ENCODE measurements at places on chromosomes 11 and 22.

GRCh38 chr11:64553554-64554201 is 37.3 kb upstream of the SLC22A12 start:
- H3K36me3 ChIP-seq: no peaks in the 10 kb centered on the region
- H3K4me3 ChIP-seq: no peak overlapping the region
- H3K27ac ChIP-seq: no peak overlapping the region
- DNase-seq: peak; percentile 56

GRCh38 chr11:59706518-59707285 is 6.9 kb downstream of the OR10V1 start:
- no peak overlapping the region for H3K4me3 ChIP-seq
- DNase-seq: no peak
- H3K4me1 ChIP-seq: no peaks in the 10 kb centered on the region

- H3K4me1 ChIP-seq: no peaks in the 10 kb centered on the region
- no peak for DNase-seq
- no peaks in the 10 kb centered on the region for H3K27me3 ChIP-seq
- no peaks in the 10 kb centered on the region for H3K36me3 ChIP-seq
- H3K4me3 ChIP-seq: no peak overlapping the region
- no peak overlapping the region for H3K27ac ChIP-seq
These were observed 4.1 kb upstream of the FAM83F start for GRCh38 chr22:39990686-39991085.

GRCh38 chr11:3983101-3983500 is 111.5 kb upstream of the RRM1 start:
- H3K27me3 ChIP-seq: no peaks in the 10 kb centered on the region
- no peak overlapping the region for H3K27ac ChIP-seq
- no peaks in the 10 kb centered on the region for H3K36me3 ChIP-seq
- H3K4me3 ChIP-seq: no peak overlapping the region
- H3K4me1 ChIP-seq: peaks cover 37% of the 10 kb centered on the region
- DNase-seq: no peak

DNA sequence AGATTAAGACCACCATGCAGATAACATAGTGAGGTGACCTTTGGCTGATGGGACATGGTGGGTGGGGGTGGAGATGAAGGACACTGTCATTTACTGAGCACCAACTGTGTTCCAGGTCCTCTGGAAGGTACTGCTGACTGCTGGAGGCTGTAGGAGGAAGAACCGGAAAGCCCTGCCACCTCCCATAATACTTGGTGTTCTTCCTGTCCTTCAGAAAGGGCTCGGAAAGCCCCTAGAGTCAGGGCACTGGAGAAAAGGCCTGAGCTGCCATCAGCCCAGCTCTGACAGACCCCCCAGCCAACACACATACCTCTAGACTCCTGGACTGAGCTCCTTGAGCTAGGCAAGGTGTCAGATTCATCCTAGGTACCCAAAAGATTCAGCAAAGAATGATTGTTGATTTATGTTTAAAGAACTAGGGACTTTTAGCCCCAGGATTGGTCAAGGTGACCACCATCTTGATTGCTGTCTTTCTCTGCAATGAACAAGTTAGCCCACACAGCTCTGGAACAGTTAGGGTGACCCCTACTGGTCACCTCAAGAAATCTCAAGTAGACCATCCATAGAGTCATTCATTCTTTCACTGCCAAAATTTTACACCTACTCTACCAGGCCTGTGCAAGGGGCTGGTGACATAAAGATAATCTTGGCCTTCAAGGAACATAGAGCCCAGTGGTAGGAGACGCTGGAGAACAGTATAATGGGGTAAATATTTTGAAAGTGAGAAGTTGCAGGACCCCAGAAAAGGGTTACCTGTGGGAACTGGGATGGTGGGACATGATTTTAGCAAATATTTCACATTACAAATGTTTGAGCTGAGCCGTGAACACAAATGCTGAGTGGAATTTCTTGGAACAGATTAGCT is 39.4 kb downstream of the IRAG1 start:
- no peak overlapping the region for H3K27ac ChIP-seq
- H3K36me3 ChIP-seq: no peaks in the 10 kb centered on the region
- no peak overlapping the region for H3K4me3 ChIP-seq

GRCh38 chr11:23212807-23213206 is 352.5 kb upstream of the CCDC179 start:
- H3K27me3 ChIP-seq: no peaks in the 10 kb centered on the region
- H3K4me1 ChIP-seq: no peaks in the 10 kb centered on the region
- no peaks in the 10 kb centered on the region for H3K36me3 ChIP-seq
- DNase-seq: no peak

GRCh38 chr11:69817265-69818230 is 1.7 kb downstream of the FGF3 start:
- H3K4me3 ChIP-seq: no peak overlapping the region
- H3K36me3 ChIP-seq: no peaks in the 10 kb centered on the region
- H3K27me3 ChIP-seq: peaks cover 76% of the 10 kb centered on the region
- no peaks in the 10 kb centered on the region for H3K4me1 ChIP-seq
- H3K27ac ChIP-seq: no peak overlapping the region

GRCh38 chr11:45671246-45672171 is 6.1 kb upstream of the CHST1 start:
- H3K27ac ChIP-seq: no peak overlapping the region
- no peak overlapping the region for H3K4me3 ChIP-seq
- no peak for DNase-seq
- no peaks in the 10 kb centered on the region for H3K4me1 ChIP-seq
- peaks cover 3% of the 10 kb centered on the region for H3K27me3 ChIP-seq

- no peak for DNase-seq
- H3K4me3 ChIP-seq: no peak overlapping the region
- no peaks in the 10 kb centered on the region for H3K36me3 ChIP-seq
- no peaks in the 10 kb centered on the region for H3K4me1 ChIP-seq
- no peak overlapping the region for H3K27ac ChIP-seq
These were observed 13.5 kb downstream of the ZC3H7B start for GRCh38 chr22:41314821-41315220.

DNA sequence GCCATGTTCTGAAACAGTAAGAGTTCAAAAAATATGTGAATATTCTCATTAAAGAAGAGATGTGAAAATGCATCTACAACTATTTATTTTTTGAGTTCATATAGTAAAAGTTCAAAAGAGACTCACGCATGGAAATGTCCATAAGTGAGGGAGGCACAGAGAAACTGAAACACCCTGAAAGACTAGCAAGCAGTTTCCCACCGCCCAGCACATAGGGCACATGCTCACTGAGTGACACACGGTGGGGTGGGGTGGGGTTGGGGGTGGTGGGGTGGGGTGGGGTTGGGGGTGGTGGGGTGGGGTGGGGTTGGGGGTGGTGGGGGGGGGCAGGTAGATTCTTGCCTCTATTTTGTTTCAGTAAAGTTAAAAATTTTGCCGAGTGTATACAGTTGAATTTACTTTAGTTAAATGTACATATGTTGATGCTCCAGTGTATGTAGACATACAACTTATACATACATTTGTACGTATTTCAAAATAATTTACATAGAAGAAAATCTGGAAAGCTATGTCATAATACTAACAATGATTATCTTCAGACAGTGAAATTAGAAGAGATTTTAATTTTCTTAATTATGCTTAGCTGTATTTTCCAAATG is 6.3 kb downstream of the CCDC34 start:
- no peaks in the 10 kb centered on the region for H3K27me3 ChIP-seq
- H3K4me1 ChIP-seq: no peaks in the 10 kb centered on the region
- H3K27ac ChIP-seq: no peak overlapping the region
- H3K36me3 ChIP-seq: no peaks in the 10 kb centered on the region
- H3K4me3 ChIP-seq: no peak overlapping the region
- no peak for DNase-seq

DNA sequence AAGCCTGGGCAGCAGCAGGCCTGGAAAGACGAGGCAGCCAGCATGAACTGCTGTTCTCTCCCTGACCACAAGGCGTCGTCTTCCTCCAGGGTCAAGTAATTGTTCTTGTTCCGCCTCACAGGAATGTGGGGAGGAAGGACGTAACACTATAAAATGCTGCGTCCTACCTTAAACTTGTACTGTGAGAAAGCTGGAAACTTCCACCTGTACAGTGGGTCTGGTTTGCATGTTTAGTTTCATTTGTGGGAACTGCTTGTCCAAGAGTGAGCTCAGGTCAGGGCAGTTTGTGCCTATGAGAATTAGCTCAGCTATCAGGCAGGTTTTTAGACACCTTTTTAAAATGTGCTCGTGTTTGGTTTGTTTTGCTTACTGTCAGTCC is 55.2 kb downstream of the PANX1 start:
- peaks cover 24% of the 10 kb centered on the region for H3K36me3 ChIP-seq
- no peaks in the 10 kb centered on the region for H3K4me1 ChIP-seq
- H3K27ac ChIP-seq: no peak overlapping the region
- H3K27me3 ChIP-seq: no peaks in the 10 kb centered on the region
- no peak overlapping the region for H3K4me3 ChIP-seq
- DNase-seq: no peak

DNA sequence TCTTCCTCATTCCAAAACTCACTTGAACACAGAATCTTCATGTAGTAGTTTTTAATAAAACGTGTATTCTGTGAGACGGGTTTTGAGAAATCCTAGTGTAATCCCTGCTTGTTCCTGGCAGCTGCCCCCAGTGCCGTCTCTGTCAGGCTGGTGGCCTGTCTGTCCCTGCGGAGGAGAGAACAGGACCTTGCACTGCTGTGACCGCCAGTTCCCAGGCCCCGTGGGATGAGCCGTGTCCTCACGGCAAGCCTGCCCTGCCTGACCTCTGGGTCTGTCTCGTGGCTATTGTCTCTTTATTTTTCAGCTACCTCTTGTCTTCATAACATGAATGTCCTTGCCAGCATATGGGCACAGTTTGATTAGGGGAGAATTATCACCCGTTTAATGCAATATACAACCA is 535.5 kb upstream of the B3GAT1 start:
- H3K27ac ChIP-seq: no peak overlapping the region
- no peak overlapping the region for H3K4me3 ChIP-seq
- H3K27me3 ChIP-seq: no peaks in the 10 kb centered on the region
- DNase-seq: no peak

DNA sequence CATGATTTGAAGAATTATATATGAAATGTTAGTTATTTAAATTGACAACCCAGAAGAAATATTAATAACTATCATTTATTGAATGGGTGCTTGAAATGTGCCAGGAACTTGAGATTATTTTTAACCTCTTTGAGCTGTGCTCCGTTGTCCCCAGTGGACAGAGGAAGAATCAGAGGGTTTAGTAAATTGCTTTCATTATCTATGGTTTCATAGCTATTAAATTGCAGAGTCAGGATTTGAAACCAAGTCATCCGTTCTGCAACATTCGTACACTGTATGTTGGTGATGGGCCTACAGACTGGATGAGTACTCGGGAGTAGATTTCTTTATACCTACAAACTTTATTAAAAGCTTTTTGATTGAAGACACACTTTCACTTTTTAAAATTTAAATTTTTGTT is 4.9 kb downstream of the HSD17B12 start:
- H3K4me3 ChIP-seq: no peak overlapping the region
- peaks cover 2% of the 10 kb centered on the region for H3K36me3 ChIP-seq
- H3K4me1 ChIP-seq: peaks cover 10% of the 10 kb centered on the region

GRCh38 chr11:126999366-126999765 is 1.2 kb downstream of the KIRREL3 start:
- H3K4me1 ChIP-seq: no peaks in the 10 kb centered on the region
- DNase-seq: no peak
- H3K4me3 ChIP-seq: no peak overlapping the region
- H3K27me3 ChIP-seq: peaks cover 45% of the 10 kb centered on the region

DNA sequence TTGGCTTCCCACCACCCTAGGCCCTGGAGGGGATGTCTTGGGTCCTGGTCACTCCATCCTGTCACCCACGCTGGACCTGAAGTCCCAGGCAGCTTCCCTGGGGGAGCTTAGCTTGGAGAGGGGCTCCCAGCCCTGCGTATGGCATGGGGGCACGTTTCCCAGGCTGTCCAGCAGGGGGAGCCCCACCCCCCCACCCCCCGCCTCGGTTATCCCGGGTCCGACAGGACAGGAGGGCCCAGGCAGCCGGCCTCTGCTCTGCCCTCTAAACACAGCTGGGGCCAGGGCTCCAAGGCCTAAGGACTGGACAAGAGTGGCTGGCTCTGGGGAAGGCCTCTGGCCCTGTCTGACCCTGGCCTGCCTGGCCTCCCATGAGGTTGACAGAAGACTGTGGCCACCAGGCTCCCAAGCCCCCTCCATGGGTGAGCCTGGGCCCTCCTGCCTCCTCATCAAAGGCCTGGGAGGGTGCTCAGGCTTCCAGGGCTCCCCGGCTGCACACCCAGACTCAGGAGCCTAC is 104.8 kb downstream of the NECTIN1 start:
- no peak overlapping the region for H3K4me3 ChIP-seq
- no peak overlapping the region for H3K27ac ChIP-seq
- no peaks in the 10 kb centered on the region for H3K4me1 ChIP-seq
- H3K36me3 ChIP-seq: no peaks in the 10 kb centered on the region
- no peak for DNase-seq

DNA sequence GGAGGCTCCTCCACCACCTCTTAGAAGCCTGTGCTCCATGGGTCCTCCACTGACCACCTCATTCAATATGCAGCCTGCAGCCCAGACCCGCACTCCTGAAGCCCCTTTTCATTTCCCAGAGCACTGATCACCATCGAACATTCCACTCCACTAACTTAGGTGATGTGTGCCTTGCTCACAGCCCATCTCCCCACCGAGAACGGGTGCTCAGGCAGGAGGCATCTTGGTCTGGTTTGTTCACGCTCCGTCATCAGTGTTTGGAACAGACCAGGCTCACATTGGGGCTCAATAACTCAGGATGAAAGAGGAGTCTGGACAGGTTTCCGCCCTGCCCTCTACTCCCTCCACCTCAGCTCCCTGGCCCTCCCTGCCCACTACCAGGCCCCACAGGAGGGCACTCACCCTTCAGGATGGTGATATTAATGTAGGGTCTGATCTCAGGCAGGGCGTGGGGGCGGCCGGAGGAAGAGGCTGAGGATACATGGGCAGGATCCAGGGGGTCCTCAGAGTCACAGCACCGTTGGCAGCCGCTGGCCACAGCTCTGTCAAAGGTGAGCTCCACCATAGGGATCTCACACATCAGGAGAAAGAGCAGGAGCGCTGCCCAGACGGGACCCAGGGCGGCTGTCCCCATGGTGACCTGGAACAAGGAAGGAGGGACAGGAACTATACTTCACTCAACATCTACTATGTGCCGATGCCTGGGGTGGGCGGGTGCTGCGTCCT is 3.1 kb downstream of the C1QTNF6 start:
- DNase-seq: no peak
- H3K36me3 ChIP-seq: no peaks in the 10 kb centered on the region
- H3K27me3 ChIP-seq: no peaks in the 10 kb centered on the region
- peaks cover 63% of the 10 kb centered on the region for H3K4me1 ChIP-seq
- H3K27ac ChIP-seq: peak overlapping the region; percentile 25

- DNase-seq: no peak
- no peak overlapping the region for H3K27ac ChIP-seq
- no peaks in the 10 kb centered on the region for H3K4me1 ChIP-seq
- no peaks in the 10 kb centered on the region for H3K36me3 ChIP-seq
- no peaks in the 10 kb centered on the region for H3K27me3 ChIP-seq
These were observed 353.7 kb downstream of the INSC start for GRCh38 chr11:15468466-15468865.

DNA sequence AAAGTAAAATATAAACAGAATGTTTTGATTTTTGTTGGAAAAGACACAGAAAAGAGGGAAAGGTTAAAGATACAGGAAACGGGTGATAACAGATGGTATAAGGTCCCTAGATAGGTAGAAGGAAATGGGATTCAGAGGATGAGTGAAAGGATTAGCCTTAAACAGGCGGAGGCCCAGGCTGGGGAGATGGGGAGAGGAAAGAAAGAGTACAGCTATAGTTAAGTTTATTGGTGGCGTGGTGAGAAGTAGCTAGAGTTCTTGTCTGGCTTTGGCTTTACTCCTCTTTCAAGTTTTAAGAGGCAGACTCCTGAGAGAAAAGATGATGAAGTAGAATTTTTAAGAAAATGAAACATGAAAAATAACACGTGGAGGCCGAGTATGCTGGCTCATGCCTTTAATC is 13.7 kb downstream of the ZBTB44 start:
- no peak overlapping the region for H3K4me3 ChIP-seq
- no peak for DNase-seq
- no peaks in the 10 kb centered on the region for H3K36me3 ChIP-seq
- no peak overlapping the region for H3K27ac ChIP-seq
- no peaks in the 10 kb centered on the region for H3K4me1 ChIP-seq
